ENCODE measurements at places on chromosomes 3 and 15. TPM values are rescaled to one million over a fixed set of nuclear protein-coding genes. Genes with fewer than 3 reads are reported as not detected.

LEKR1 gene
- 0.17 TPM for polyA plus RNA-seq

SLC15A2 gene
- polyA plus RNA-seq, result 0.63 TPM

PLCL2 gene
- 0.77 TPM for polyA plus RNA-seq

IL5RA gene
- polyA plus RNA-seq, result not detected

LTK gene
- 0.20 TPM for polyA plus RNA-seq

C3orf49 gene
- polyA plus RNA-seq, result not detected

INAFM2 gene
- polyA plus RNA-seq, result 10.4 TPM

CCDC39 gene
- not detected for polyA plus RNA-seq

NOX5 gene
- 0.15 TPM for polyA plus RNA-seq

STAC gene
- 1.5 TPM for polyA plus RNA-seq

- DNase-seq, result no peak
Observed at GRCh38 chr3:170267793-170268192, 45.6 kb downstream of the PRKCI start.

DNA sequence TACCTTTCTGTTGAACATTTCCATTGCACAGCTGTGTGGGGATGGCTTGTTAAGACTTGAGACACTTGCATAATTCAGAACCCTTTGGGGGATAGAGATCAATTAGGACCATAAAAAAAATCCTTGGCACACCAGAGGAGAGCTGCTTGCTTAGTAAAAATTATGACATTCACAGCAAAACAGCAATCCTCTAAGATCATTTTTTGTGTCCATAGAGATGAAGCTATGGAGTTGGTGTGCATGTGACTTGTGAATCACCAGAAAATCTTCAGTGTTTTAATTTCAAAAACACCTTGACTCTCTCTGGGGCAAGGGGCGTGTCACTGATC lies 7.7 kb downstream of the COL8A1 start:
- DNase-seq, result no peak

DNA sequence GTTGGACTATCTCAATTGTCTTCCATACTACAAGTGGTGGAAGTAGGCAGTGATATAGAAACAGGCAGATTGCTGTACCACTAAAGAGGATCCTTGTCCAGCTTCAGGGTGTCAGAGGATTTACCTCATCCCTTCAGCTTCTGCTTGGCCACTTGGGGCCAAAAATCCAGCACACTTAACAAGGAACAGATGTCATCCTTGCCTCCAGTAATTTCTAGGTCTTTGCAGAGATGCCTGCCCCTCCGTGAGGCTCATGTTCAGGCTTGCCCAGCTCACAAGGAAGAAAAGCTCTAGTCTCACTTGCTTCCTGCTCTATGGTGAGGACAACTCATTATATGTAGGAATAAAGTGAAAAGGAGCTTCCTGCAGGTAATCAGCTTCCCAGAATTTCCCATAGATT lies 510.3 kb downstream of the EPHA3 start:
- no peak for DNase-seq

DNA sequence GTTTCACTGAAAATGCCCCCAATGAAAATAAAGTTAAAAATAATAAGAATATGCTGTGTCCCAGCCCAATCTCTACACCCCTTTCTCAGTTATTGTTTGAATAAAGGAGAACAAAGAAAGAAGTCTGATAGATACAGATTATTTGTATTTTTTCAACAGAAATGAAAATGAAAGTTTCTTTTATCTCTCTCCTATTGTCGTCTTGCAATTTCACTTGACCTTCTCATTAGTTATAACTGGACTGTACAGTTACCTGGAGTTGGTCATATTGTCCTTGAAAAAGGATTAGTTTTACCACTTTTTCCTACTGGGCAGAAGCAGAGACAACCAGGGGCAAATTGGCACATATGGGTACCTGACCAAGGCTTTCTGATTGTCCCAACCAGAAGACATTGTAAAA lies 440.0 kb downstream of the PDCD6IP start:
- DNase-seq, result no peak

DNA sequence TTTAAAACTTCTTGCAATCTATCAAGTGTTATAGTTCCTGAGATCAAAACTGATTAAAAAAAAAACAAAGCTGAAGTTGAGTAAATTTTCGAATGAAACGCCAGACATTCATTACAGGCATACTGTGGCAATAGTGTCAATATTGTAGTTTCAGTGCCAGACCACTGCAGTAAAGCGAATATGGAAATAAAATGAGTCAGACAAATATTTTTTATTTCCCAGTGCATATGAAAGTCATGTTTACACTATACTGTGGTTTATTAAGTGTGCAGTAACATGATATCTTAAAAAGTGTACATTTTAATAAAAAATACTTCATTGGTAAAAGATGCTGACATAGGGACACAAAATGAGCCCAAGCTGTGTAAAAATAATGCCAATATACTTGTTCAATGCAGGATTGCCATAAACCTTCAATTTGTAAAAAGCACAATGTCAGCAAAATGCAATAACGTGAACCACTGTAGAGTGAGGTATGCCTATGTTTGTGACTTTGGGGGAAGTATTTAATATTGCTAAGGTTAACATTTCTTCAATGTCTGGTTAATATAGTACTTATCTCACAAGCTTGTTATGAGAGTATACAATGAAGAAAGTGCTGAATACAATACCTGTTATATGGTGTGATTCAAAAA lies 1473.9 kb upstream of the GBE1 start:
- DNase-seq, result no peak

DNA sequence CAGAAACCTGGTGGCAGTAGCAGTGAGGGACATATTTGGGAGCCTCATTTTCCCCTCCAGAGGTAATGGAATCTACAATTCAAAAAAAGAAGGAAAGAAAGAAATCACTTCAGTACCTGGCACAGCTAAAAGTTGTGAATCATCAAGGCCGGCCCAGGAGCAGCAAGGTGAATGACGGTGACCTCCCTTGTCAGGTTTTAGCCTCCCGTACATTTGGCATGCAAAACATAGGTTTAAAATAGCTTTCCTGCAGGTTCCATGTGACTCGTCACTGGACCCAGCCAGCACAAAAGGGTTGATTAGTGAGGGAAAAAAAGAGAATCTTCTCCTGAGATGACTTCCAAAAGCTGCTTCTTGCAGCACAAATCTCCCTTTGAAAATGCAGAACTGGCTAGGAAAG lies 394.2 kb downstream of the LSAMP start:
- DNase-seq, result no peak

- DNase-seq, result no peak
Observed at GRCh38 chr3:10205451-10206165, 40.9 kb downstream of the IRAK2 start.

DNA sequence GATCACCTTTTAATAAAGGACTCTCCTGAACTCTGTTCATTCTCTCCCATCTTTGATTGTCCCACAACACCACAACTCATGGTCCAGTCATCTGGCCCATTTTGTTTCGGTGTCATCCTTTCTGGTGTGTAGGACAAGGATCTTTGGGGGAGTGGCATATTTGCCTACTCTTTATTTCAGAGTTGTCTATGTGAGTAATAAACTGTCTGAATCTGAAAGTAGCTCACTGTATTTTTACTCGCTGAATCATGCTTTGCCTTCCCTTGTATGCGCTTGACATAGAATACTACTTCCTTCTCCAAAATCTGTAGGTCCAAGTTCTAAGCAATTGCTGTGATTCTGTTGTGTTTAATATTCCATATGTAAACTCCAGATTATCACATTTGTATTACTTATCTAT lies 29.9 kb upstream of the NOX5 start:
- no peak for DNase-seq

GRCh38 chr3:147420353-147421183 lies 11.4 kb downstream of the ZIC1 start:
- DNase-seq, result no peak

DNA sequence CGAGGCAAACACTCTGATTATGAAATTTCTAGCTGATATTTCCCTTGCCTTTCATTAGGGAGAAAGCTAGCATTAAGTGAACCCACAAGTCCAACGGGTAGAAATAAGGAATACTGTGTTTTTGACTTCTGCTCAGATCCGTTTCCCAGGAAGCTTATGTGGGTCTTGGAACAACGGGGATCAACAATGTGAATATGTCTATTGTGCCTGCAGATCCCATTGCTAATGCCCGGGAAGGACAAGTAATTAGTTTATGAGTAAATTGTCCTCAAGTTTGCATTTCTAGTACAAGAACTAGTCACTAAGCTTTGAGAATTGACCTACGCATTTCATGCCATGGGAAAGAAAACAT lies 236.4 kb downstream of the UACA start:
- DNase-seq, result no peak

DNA sequence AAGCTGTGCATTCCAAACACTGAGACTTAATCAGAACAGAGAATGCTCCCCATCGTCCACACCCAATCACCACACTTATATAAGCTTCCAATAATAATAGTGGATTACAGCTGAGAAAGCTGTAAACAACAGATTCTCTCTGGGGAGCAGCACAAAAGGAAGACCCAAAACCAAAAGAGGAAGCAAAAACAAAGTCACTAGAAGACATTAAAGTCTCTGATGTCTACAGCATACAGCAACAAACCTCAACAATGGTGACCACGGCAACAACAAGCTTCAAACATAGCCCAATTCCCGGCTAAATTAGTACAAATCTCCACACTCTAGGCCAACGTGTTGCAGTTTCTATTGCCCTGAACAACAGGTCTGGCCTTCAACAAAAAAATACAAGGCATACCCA lies 37.7 kb downstream of the ZDHHC23 start:
- no peak for DNase-seq

DNA sequence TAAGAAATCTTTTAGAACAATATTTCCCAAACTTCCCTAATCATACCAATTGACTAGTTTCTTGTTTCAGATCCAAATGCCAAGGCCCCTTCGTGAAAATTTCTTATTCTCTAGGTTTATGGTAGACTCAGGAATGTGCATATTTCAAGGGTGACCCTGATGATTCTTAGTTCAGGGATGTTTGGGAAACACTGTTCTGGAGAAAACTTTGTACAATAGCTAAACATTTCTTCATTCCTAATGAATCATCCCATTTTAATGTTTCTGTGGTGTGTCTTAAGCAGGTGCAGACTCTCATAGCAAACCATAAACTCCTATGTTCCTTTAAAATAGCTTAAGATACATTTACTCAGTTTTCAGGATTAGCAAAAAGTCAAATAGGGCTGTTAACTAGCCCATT lies 314.5 kb downstream of the TIGIT start:
- peak; percentile 84 for DNase-seq

- no peak for DNase-seq
Observed at GRCh38 chr3:46520531-46520930, 22.8 kb downstream of the RTP3 start.

- DNase-seq, result no peak
Observed at GRCh38 chr15:69194854-69195253, 34.4 kb downstream of the GLCE start.

DNA sequence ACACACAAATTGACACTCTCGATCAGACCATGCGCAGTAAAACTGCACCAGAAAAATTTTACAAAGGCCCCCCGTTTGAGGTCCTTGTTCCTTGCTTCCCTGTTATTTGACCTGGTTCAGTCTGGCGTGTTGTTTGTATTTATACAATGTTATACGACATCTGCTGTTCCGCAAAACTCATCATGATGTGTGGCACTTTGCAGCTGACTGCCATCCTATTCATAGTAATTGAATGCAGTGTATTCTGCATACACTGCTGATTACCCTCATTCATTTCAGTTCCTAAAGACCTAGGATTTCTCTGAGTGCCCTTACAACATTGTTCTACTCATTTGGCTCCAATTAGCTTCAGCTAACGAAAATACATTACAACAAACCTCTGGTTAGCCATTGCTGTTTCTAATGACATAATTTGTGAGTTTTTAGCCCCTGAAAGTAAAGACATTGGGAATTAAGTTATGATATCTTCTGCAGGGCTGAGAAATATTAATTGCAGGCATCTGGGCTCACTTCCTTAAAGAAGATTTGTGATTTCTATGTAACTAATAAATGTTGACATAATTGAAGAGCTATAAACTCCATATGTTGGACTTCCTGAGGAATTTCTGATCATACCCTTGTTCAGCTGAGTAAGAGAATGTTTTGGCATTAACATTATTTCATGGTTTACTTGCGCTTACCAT lies 75.7 kb downstream of the C3orf38 start:
- no peak for DNase-seq

GRCh38 chr3:129911261-129911861 lies 17.9 kb upstream of the TMCC1 start:
- no peak for DNase-seq

DNA sequence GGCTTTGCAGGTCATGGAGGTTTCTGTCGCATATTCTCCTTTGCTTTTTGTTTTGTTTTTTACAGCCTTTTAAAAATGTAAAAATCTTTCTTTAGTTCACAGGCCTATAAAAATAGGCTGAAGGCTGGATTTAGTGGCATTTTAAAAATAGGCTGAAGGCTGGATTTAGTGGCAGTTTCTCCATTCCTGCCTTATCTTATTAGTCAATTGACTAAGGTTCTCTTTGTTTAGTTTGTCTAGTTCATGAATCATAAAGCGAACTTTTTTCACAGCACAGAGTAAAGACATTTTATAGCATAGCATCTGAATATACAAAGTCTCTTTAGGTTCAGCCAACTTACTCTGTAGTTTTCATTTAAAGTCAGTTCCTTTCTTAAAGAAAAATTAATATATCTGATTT lies 31.4 kb downstream of the AP4E1 start:
- no peak for DNase-seq

DNA sequence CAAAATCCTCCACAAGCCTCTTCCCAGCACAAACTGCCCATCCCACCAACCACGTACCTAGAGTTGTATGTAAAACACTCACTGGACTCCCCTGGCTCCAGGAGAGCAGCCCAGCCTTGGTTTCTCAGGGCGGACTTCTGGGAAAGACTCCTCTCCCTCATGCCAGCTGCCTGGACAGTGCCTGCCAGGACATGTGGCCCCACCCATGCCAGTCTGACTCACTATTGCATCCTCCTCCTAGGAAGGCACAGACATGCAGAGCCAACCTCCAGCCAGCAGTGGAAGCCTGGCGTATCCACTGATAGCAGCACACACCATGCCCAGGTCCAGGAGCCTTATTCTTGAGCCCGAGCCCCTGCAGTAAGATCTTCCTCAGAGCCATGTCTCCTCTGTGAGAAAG lies 8.6 kb downstream of the PKM start:
- no peak for DNase-seq

GRCh38 chr3:130929804-130930203 lies 35.9 kb downstream of the ATP2C1 start:
- DNase-seq, result no peak

DNA sequence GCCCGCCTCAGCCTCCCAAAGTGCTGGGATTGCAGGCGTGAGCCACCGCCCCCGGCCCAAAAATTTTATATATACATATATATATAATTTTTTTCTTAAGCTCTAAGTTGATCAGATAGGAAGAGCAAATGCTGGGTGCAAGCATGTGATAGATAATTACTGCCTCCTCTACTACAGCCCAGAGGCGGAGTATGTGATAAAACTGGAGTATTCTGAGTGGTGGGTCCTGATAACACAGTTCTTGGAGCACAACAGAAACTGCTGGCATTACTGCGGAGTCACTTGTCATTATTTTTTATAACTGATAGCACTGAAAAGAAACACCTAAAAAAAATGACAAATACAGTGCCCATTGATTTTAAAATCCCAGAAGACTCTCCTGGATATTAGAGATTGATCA lies 41.1 kb upstream of the STT3B start:
- no peak for DNase-seq
